ENCODE measurements at places on chromosomes 3 and 15. TPM values are rescaled to one million over a fixed set of nuclear protein-coding genes. Genes with fewer than 3 reads are reported as not detected.

PCOLCE2 gene
- total RNA-seq: 0.53 TPM

WHAMM gene
- total RNA-seq: 6.1 TPM

PAQR5 gene
- not detected for total RNA-seq

BCL2A1 gene
- 79.6 TPM for total RNA-seq

GPR171 gene
- total RNA-seq: 227 TPM

CPNE9 gene
- 0.40 TPM for total RNA-seq

GCNT3 gene
- total RNA-seq: not detected

GOLGA6L9 gene
- 1.7 TPM for total RNA-seq

GP9 gene
- not detected for total RNA-seq

VWA5B2 gene
- total RNA-seq: not detected

TF gene
- total RNA-seq: 0.02 TPM

GHSR gene
- total RNA-seq: not detected

PPP1R14D gene
- not detected for total RNA-seq

ZNF660 gene
- 0.48 TPM for total RNA-seq

ADGRG7 gene
- total RNA-seq: not detected

AP3B2 gene
- 0.44 TPM for total RNA-seq

HACL1 gene
- total RNA-seq: 30.7 TPM

COL7A1 gene
- total RNA-seq: 1.3 TPM

SCAANT1 gene
- not detected for total RNA-seq

SEMA3G gene
- total RNA-seq: 0.19 TPM

ARHGEF26 gene
- 0.08 TPM for total RNA-seq

GOLGA6L7 gene
- not detected for total RNA-seq

FURIN gene
- 141 TPM for total RNA-seq
